Stimulated activated CD4-positive, alpha-beta T cell treated with anti-CD3 and anti-CD28 coated beads, Interleukin-1b, Interleukin-23, amount 100 ng/mL, for 1 hour (primary cell): ENCODE measurements at places on chromosomes 3 and 15.

GRCh38 chr3:3712971-3713370 lies 86.3 kb upstream of the LRRN1 start:
- no peak for DNase-seq

- DNase-seq: no peak
These were observed 87.5 kb upstream of the CBLB start for GRCh38 chr3:105956306-105956705.

DNA sequence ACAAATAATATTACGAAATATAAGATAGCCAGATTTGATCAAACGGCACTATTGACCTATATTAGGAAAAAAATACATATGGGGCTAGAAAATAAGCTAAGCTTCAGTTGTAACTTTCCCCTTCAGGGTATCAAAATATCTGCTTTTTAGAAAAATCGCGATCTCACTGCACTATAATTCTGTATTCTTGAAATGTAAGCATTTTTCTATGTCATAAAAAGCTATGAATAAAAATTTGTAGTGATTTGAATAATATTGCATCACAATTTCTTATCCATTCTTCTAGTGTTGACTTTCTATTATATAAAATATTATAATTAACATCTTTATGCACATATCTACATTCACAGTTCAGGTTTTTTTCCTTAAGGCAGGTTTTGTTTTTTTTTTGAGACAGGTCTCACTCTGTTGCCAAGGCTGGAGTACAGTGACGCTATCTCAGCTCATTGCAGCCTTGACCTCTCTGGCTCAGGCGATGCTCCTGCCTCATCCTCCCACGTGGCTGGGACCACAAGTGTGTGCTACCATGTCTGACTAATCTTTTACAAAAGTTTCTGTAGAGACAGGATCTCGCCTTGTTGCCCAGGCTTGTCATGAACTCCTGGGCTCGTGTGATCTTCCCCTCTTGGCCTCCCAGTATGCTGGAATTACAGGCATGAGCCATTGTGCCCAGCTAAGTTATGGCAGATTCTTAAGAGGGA lies 21.6 kb downstream of the EMC4 start:
- DNase-seq: no peak

- no peak for DNase-seq
These were observed 133.5 kb downstream of the ADAMTS9 start for GRCh38 chr3:64554096-64554920.

GRCh38 chr3:42683875-42684598 lies 1.3 kb upstream of the KLHL40 start:
- no peak for DNase-seq

DNA sequence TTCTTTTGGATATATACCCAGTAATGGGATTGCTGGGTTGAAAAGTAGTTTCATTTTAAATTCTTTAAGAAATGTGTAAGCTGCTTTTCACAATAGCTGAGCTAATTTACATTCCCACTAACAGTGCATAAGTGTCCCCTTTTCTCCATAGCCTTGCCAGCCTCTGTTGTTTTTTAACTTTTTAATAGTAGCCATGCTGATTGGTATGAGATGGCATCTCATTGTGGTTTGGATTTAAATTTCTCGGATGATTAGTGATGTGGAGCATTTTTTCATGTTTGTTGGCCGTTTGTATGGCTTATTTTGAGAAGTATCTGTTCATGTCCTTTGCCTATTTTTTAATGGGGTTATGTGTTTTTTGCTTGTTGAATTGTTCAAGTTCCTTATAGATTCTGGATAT lies 444.3 kb upstream of the ATP11B start:
- DNase-seq: no peak

DNA sequence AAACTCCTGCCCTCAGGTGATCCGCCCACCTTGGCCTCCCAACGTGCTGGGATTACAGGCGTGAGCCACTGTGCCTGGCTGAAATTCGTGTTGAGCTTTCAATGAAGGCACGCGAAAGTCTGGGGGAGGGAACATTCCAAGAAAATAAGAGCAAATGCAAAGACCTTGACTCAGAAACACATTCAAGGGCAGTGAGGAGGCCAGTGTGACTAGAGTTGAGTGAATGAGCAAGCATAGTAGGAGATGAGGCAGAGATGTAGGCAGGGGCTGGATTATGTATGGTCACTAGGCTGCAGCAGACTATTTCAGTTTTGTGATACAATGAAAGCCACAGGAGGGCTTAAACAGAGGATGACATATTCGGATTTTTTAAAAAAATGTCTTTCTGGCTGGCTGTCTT lies 67.0 kb downstream of the SCN11A start:
- no peak for DNase-seq
